ENCODE measurements at places on chromosomes 16 and 17.

GRCh38 chr16:77330332-77331042 lies 104.3 kb downstream of the ADAMTS18 start:
- peak; percentile 19 for DNase-seq

- no peak for DNase-seq
Observed at GRCh38 chr17:50882851-50883250, 16.7 kb upstream of the TOB1 start.

GRCh38 chr16:71367241-71367976 lies 8.9 kb downstream of the CALB2 start:
- peak; percentile 84 for DNase-seq

DNA sequence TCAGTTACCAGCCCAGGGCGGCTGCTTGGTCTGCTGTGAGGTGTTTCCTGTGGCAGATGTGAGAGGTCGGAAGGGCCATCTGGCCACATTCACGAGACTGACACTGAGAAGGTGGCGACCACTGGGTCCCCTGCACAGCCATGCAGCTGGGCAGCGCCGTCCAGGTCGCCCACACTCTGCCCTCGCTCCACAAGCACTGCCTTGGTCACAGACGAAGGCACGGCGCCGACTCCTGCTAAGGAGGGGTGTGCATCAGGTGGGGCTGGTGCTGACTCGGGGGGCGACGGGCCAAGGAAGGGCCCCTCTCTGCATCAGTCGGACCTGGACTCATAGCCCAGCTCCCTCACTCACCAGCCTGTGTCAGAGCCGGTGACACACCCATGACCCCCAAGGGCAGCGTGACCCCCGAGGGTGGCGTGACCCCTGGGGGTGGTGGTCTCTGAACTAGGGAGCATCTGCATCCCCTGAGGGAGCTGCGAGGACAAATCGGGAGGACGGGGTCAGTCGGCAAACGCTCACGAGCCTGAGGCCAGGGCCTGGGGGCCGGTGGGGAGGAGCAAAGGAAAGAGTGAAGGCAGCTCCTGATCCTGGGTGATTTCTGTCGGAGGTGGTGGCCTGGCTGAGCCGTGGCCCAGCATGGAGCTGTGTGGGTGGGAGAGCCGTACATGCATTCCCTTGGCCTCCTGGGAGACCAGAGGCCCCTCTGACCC lies 30.4 kb downstream of the NME3 start:
- DNase-seq = no peak

DNA sequence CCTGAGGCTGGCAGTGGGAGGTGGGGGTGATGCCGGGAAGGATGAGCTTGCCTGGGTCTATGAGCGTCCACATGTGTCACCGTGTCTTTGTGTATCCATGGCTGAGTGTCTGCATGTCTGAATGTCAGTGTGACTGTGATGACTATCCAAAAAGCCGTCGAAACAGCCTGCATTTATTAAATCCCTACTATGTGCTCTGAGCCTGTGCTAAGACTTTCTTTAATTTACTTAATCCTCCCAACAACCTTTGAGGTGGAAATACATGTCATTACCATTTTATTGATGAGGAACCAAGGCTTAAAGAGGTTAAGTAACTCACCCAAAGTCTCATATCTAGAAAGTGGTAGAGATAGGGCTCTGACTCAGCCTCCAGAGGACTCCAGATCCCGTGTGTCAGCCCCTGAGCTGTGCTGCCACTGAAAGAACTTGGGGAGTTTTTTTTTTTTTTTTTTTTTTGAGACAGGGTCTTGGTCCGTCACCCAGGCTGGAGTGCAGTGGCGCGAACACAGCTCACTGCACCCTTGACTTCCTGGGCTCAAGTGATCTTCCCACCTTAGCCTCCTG lies 20.0 kb downstream of the ARHGAP23 start:
- no peak for DNase-seq

DNA sequence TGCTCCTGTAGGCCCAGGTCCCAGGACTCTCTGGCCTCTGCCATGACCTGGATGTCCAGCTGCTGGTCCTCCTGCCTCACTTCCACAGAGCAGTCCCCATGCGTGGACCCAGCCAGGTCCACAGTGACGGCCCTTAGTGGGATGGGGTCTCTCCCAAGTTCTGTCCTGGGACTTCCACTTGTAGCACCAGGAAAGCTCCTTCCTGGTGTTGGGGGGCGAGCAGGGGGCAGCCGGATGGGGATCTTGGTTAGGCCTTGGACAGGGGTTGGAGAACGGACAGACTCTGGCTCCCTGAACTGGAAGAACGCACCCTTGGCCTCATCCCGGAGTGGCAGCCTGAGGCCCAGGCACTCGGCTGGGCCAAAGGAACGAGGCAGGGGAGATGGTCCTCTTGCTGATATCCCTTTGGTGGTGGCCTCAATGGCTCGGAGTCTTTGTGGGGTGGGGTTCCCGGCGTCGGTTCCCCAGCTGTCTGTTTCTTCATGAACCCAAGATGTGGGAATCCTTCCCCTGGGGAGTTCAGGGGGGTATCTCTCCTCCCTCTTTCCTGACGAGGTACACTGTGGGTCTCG lies 7.2 kb downstream of the GAS2L2 start:
- DNase-seq = no peak

DNA sequence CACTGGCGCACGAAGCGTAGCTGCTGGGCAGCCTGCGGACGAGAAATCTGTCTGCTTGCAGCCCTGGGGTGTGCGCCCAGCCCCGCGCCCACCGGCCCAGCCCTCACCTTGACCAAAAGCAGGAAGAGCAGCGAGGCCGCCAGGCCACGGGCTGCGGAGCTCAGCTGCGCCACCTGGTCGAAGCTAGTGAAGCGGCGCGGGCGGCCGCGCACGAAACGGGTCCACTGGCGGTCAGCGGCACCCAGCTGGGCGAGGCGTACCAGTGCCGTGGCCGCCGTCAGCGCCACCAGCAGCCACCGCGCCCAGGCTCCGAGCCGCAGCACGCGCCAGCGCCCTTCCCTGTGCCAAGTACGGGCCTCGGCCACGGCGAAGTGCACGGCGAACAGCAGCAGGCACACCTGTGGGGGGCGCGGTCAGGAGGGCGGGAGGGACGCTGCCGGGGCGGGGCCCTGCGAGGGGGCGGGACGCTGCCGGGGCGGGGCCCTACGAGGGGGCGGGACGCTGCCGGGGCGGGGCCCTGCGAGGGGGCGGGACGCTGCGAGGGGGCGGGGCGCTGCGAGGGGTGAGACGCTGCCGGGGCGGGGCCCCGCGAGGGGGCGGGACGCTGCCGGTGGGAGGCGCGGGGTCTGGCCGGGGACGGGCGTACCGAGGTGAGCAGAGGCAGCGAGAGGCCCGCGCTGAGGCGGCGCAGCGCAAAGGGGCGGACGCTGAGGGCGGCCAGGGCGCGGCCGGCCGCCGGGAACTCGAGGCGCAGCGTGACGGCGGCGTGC lies 43.2 kb downstream of the TSC2 start:
- DNase-seq = no peak

- no peak for DNase-seq
Observed at GRCh38 chr16:13060932-13061331, 159.5 kb downstream of the SHISA9 start.

- peak; percentile 85 for DNase-seq
Observed at GRCh38 chr17:67374329-67375053, 2.6 kb upstream of the PITPNC1 start.

- DNase-seq = no peak
Observed at GRCh38 chr16:75011634-75012307, 12.9 kb downstream of the ZNRF1 start.

DNA sequence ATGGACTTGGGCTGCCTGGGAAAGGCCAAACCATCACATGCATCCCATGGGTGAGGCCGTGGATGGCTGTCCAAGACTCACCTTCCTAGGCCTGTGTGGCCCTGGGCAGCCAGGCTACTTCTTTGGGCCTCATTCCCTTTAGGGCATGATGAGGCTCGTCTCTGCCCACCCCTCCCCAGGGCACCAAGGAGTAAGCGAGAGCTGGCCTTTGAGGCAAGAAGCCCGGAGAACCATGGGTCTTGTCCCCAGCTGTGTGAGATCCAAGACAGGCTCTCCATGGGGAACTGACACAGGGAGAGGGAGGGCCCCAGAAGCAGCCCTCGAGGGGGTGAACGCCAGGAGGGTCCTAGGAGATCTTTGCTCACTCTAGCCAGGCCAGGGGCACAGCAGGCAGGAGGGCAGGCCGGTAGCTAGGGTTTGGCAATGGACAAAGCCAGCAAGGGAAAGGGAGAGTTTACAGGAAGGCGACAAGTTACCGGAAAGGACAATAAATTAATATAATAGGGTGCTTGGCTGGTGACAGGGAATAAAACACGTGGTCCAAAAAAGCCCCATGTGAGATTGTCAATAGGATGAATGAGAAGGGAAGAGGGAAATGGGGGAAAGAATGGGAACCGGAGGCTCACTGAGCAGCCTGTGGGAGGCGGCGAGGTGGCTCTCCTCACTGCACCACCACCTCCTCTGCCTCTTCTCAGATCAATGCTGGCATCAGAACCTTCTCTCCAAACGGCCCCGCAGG lies 119.1 kb downstream of the SDK2 start:
- DNase-seq = no peak

DNA sequence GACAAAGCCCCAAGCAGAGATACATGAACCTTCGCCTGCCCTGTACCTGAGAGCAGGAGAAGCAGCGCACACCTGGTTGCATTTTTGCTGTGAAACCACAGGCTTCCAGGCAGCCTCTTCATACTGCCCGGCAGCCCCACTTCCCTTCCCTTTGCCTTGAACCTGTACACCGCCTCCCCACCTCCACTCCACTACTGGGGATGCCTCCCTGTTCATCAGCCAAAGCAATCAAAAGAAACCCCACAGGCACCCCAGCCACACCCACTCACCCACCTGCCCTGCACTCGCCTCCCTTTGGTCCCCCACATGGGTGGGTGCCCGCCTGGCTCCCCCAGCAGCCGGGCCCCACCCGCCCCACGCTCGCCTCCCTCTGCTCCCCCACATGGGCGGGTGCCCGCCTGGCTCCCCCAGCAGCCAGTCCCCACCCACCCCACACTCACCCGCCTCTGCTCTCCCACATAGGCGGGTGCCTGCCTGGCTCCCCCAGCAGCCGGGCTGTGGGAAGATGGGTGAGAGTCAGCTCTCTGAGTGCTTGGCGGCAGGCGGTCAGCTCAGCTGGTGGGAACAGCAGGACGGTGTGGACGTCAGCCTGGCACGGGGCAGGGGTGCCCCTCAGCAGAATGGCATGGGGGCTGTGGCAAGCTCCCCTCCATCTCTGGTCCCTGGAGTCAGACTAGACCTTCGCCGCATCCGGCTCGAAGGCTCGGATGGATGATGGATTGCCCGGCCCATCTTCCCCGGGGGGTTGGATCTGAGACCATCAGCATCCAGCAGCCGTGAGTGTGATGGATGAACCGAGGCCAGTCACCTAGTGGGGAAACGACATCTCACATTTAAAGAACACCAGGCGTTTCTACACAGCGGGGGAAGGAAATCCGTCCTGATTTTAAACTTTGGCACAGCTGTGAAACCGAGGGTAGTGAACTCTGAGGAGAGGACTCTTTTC lies 135.6 kb downstream of the BANP start:
- DNase-seq = no peak

GRCh38 chr16:84686707-84687298 lies 13.0 kb upstream of the USP10 start:
- DNase-seq = no peak

DNA sequence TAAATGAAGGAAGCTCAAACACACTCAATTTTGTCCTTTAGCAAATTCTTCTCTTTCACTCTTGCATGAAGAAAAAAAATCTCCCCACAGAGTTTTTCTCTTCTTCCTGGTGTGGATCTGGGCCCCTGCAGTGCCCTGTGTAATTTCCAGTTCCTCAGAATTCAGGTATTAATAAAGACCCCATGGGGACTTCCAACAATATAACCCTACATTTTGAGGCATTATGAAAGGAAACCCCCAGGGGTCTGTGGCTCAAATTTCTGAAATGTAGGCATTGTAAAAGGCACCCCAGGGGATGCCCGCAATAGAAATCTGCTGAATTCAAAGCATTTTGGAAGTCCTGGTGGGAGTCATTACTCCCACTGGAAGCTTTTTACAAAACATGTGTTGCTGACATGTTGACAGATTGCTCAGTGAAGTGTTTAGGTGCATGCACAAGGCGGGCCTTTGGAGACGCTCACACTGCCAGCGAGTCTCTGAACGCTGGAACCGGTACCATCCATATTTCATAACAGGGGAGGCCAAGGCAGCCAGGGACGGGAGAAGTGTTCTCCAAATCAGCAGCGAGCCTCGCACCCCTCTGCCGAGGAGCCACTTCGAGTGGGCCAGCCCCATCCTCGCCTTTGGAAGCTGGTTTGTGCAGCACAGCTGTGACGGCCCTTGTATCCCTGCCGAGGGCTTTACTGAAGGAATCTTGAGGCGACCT lies 154.0 kb downstream of the ZNF423 start:
- DNase-seq = no peak

DNA sequence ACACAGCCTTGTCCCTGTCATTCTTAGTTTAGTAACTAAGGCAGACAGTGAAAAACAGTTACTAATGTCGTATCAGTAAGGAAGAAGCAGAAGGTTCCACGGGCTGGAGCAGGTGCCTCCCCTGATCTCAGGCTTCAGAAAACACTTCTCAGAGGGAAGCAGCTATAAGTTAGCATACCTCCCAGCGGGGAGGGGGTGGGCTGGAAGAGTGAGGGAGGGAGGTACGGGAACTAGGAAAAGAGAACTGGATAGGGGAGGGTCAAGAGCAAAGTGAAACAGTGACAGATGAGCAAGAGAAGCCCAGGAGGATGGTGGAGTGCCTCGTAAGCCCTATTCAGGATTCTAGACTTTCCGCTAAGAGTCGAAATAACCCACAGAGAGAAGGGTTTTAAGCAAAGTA lies 186.3 kb upstream of the XYLT1 start:
- DNase-seq = no peak

DNA sequence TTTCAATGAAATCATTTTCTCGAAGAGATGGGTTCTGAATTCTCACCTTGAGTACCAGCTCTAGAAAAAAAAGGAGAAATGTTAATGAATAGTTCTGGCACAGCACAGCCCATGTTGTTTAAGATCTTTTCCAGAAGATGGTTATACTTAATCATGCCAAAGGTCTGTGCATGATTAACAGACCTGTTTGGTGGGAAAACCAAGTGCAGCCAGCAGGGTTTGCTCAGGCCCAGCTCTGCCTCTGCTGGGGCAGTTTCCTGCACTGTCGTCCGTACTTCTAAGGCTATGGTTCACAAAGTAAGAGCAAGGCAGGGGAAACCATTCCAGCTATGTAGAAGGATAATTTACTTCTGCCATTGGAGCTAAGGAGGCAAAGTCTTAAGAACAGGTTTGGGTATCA lies 10.7 kb downstream of the ANKRD40 start:
- DNase-seq = no peak

GRCh38 chr17:42848093-42848492 lies 2.9 kb upstream of the AOC3 start:
- DNase-seq = no peak

GRCh38 chr17:50221266-50221863 lies 19.9 kb upstream of the COL1A1 start:
- no peak for DNase-seq

DNA sequence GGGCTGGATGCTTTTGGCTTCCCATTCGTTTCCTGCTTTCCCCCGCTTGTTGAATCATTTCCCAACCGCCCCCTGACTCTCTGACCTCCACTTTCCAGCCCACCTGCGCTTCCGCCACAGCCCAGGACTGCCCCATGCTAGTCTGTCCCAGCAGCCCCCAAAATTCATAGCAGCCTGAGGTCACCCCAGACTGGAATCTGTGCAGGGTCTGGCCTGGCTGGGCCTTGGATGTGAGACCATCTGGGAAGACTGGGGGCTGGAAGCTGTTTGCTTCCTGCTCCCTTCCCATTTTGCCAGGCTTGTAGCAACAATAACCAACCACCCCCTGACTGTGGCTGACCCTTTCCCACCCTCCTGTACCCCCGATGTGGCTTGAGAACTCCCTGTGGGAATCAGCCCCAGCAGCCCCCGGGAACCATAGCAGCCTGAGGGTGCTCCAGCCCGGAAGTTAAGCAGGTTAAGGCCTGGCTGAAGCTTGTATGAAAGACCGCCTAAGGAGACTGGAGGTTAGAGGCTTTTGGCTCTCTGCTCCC lies 2290.8 kb downstream of the TP53TG3F start:
- no peak for DNase-seq

Measured in HuH-7 (cell line).